Colonic mucosa (tissue), 4 donors: ENCODE measurements at places on chromosomes 3 and 15.

DNA sequence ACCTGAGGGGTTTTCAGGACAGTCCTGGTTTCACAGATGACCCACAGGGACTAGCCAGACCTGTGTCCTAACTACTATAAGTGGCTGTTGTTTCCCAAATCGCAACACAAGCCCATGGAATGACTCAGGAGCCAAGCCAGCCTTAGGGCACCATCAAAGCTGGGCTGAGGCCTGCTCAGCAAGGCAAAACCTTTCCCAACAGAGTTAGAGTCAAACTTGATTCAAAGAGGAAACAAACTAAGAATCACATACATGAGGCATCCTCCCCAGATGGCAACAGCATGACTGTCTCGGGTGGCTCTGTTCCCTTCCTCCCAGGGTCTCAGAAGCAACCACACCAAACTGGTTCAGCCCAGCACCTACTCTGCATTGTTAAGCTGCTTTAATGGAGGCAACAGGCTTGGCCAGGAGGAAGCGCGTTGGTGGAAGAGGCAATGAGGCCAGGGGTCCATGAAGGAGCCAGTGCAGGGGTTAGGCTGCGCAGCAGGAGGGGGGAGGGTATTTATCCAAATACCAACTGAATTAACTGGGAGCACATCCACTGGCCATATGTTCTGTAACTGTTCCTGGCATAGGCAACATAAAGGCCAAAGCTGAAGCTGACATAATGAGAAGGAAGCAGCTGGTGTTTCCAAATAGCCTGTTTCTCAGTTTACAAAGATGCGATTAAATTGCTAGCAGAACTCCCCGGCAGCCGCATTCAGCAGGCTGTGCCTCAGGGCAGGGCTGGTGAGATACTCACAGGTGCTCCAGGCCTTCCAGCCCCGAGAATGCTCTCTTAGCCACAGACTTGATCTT lies 102.4 kb downstream of the LRIG1 start:
- DNase-seq = no peak

DNA sequence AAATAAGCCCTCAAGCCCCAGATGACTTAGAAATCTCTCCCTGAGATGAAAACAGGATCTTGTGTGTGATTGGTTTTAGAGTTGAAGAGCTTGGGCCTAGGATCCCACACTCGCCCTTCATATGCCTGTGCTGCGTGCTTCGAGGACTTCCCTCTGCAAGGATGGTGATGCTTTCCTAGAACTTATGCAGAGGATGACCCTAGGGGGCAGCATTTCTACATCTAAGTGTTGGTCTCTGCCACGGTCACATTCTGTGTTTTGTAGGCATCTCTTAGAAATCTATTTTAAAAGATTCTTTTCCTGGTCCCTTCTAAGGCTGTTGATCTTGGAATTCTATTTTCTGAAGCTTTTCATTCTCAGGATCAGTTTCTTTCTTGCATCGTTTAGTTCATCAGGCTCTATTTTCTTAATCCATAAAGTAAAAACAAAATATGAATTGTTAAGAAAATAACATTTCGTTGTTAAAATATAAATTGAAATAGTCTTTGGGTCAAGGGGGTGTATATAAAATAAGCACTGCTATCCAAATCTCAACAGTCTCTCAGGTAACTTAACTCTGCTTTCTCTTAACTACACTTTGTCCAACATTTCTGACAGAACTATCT lies 45.7 kb downstream of the WDR76 start:
- peak; percentile 25 for DNase-seq

DNA sequence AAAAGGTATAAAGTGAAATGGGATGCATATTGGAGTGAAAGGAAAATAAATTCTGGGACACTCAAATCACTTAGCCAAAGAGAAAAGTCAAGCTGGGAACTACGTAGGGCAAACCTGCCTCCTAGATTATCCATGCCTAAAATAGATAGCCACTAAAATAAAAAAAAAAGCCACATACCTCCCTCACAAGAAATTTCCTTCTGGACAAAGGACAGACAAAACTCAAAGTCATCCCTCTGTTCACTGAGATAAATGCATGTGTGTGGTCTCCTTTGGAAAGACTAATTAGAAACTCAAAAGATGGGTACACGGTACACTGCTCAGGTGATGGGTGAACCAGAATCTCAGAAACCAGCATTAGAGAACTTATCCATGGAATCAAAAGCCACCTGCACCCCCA lies 65.2 kb upstream of the MME start:
- no peak for DNase-seq

- DNase-seq = no peak
Observed at GRCh38 chr3:155872904-155873646, 2.6 kb downstream of the GMPS start.

DNA sequence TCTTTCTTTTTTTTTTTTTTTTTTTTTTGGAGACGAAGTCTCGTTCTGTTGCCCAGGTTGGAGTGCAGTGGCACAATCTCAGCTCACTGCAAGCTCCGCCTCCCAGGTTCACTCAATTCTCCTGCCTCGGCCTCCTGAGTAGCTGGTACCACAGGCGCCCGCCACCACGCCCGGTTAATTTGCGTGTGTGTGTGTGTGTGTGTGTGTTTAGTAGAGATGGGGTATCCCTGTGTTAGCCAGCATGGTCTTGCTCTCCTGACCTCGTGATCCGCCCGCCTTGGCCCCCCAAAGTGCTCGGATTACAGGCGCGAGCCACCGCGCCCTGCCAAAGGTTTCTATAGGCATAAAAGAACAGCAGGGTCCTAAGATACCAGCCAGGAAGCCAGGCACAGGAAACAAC lies 261.0 kb upstream of the CCDC54 start:
- DNase-seq = no peak

GRCh38 chr15:100778831-100779288 lies 100.8 kb upstream of the ALDH1A3 start:
- peak; percentile 10 for DNase-seq

- DNase-seq = no peak
Observed at GRCh38 chr3:21599890-21600289, 151.1 kb downstream of the ZNF385D start.

DNA sequence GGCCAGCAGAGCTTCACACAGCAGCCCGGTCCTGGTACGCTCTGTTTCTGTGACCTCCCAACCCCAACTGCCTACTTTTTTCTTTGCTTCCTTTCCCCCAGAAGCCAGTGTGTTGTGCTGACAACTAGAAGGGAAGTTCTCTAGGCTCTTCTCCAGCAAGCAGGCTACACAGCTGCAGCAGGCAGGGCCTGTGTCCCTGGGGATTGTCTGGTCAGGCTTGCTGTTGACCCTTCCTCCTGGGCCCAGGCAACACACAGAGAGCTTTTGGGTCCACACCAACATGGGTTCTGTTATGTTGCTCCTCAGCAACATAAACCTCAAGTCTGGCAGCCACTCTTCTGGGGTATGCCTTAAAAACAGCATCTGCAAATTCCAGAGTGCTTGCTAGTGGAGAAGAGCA lies 36.2 kb upstream of the TSPAN3 start:
- no peak for DNase-seq

GRCh38 chr3:114510201-114510600 lies 216.4 kb downstream of the TIGIT start:
- DNase-seq = no peak

GRCh38 chr3:55161231-55161630 lies 233.4 kb upstream of the LRTM1 start:
- DNase-seq = no peak

DNA sequence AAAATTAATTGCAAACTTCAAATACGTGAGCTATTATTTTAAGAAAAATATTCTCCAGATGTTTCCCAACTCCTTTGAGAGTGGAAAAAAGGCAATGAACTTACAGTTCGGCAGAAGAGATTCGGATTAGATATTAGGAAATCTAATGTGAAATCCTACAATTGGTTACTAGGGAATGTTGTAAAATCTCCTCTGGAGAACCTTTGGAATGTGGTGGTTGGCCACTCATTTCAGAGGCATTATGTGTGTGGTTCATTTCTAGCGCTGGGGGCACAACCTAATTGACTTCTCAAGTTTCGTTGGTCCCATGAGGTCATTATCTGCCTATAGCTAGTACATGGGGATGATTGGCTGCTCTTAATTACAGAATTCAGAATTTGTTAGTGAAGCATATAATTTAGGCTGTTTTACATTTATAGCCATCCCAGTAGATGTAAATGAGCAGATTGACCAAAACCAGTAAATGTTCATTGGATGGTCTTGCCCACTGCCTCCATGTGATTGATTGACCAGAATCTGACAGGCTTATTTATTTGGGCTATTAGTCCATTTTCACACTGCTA lies 34.6 kb upstream of the CMSS1 start:
- no peak for DNase-seq

DNA sequence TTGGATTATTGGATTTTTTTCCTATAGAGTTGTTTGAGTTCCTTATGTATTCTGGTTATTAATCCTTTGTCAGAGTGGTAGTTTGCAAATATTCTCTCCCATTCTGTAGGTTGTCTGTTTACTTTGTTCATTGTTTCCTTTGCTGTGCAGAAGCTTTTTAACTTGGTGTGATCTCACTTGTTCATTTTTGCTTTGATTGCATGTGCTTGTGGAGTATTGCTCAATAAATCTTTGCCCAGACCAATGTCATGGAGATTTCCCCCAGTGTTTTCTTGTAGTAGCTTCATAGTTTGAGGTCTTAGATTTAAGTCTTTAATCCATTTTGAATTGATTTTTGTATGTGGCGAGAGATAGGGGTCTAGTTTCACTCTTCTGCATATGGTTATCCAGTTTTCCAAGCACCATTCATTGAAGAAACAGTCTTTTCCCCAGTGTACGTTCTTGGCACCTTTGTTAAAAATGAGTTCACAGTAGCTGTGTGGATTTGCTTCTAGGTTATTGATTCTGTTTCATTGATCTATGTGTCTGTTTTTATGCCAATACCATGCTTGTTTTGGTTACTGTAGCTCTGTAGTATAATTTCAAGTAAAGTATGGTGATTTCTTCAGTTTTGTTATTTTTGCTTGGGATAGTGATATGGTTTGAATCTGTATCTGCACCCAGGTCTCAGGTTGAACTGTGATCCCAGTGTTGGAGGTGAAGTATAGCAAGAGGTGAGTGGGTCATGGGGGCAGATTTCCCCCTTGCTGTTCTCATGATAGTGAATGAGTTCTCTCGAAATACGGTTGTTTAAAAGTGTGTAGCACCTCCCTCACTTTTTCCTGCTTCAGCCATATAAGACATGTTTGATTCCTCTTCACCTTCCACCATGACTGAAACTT lies 46.1 kb upstream of the TNFSF10 start:
- no peak for DNase-seq

DNA sequence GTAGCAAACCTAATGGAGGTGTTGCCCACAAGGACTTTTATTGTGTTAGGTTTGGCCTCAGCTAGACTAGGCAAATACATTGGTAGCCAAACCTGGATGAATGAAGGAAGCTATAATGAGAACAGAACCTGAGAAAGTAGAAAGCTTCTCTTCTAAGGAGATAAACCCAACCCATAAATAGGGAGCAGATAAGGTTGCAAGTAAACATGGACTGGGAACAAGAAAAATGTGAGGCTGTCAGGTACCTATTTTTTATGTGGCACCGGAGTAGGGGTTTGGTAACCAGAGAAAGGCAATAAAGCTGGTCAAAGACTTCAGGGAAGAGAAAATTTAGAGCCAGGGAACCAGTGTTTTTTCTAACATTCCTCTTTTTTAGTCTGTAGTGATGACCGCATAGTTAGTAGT lies 25.0 kb downstream of the ZNF654 start:
- no peak for DNase-seq

DNA sequence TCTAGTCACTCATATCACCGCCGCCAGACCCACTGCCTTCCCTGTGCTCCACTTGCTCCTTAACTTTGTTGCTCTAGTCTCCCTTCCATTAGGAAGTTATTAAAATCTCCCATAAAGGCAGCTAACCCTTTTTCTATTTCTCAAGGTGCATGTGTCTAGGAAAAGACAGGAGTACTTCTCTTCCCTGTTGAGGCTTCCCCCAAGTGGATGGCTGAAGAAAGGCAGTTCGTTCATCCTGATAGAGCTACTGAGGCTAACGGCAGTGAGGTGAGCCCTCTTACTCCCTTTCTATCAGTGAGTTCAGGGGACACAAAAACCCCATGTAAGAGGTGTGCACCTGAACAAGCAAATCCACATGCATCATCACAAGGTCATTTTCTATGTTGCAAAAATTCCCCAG lies 397.8 kb downstream of the IGSF11 start:
- no peak for DNase-seq

DNA sequence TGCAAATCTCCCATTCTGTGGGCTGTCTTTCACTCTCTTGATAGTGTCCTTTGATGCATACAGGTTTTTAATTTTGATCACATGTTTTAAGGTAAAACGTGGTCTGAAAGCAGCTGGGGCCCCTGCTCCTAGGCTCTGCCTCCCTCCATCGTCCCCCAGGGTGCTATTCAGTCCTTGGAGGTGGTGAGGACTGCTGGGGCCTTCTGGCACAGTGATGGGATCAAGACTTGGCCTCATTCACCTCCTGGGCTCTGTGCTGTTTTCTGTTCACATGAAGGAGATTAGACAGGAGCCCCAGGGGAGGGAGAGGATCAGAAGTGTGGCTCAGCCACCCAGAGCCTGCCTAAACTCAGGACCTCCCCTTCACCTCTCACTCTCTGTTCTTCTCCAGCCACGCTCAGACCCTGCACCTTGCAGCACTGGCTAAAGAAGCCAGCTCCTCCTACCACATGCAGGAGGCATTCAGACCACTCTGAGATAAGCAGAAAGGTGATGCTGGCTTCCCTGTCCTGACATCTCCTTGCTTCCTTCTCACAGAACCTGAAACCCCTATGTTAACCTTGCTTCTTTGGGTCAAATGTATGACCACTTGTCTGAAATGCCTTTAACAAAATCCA lies 43.9 kb downstream of the PAQR5 start:
- DNase-seq = no peak

DNA sequence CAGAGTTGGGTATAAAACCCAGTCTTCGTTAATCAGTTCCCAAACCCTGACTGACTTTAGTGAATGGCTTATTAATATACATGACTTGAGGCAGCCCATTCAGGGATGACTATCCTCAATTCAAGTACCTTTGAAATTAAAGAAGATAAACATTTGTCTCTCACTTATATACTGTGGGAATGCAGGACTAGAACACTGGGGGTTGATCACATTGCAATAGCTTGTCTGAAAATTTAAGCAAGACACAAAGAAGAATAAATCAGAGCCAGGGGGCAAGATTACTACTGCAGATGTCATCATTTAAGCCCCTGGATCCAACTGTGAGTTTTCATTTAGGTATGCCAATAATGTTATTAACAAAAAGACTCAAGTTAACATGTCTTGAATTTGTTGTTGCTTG lies 647.7 kb downstream of the ZPLD1 start:
- DNase-seq = no peak
